ENCODE measurements at places on chromosomes 6 and 20.
A peak's percentile ranks its signal among the peaks of the same experiment; 100 is the strongest.

DNA sequence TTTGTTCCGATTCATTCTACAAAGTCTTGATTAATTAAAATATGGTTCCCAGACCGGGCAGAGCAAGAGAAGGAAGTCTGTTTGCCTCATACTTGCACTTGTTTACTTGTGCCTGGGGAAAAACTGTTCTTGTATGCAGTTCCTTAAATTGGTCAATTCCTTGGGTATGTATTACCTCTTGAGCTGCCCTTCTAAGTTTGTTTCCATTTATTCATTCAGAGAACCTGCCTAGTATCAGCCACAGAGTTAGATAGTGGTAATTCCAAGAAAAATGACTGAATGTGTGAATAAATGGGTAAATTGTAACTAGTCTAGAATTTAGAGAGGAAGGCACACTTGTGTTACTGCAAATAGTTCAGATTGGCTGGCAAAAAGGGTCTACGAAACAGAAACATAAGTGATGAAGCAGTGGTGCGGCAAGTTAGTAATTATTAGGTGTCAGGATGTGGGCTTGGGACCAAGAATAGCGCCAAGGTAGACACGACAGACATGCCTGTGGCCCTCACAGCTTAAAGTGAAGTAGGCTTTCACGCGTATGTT lies 525 bp upstream of the MAK start:
- no peak for DNase-seq

DNA sequence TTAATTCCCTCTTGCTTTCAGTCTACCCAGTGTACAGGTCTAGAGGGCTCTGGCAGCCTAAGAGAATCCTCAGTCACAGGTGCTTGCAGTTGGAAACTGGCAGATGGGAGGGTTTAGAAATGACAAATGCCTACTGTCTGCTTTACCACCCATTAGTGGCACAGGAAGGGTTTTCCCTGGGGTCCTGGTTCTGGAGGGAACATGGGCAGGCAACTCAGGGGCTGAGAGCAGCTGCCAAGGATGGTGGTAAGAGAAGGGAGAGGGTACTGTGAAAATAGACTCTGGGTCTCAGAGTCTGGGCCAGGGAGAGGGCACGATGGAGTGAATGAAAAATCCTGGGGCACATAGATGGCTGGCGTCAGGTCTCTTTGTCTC lies 103.5 kb downstream of the TCP11 start:
- DNase-seq, result no peak

- DNase-seq, result peak; percentile 44
These were observed 1.7 kb downstream of the AMD1 start for GRCh38 chr6:110876170-110876773.

GRCh38 chr20:58195047-58195446 lies 33.4 kb downstream of the ANKRD60 start:
- DNase-seq, result no peak

DNA sequence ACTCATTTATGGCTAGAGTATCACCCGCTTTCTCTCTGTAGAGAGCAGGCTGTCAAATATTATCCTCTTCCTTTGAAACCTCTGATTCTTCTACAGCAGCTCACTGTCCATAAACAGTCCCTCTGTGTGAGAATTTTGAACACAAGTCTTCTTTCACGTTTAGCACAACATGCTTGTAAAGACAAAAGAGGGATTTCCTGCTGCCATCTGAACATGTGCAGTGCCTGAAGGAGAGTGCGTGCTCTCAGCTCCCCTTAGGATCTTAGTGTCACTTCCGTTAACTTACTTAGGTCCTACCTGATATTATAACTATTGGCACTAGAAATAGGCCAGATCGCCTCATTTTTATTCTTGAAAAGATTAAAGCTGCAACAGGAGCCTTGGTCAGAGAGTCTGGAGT lies 50.9 kb downstream of the FNDC1 start:
- no peak for DNase-seq

DNA sequence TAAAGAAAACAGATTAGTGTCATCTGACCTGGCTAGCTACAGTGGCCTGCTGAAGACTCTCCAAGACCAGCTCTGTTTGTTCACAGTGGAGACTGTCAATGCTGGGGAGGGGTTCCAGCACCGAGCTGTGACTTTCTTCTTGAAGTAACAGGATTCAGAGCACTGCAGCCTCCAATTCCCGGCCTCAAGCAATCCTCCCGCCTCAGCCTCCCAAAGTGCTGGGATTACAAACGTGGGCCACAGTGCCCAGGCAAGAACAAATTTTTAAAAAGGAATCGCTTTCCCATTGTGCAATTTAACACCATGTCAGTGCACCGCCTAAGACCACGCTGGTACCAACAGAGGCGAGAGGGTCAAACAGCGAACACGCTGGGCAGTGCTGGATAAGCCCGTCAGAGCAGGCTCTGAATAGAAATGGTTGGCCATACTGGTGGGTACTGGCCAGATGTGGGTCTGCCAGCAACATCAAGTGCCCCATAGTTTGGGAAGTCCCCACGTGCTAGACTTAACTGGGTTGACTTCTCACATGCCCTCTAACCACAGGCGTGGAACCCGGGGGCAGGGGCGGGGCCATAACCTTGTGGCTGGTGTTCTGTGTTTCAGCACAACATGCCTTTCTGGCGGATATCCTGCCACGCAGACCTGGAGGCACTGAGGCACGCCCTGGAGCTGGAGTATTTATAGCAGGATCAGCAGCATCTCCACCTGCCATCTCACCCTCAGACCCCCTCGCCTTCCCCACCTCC lies 168.9 kb downstream of the ZMYND8 start:
- DNase-seq, result peak; percentile 7
